ENCODE measurements at places on chromosomes 2 and 18.

DNA sequence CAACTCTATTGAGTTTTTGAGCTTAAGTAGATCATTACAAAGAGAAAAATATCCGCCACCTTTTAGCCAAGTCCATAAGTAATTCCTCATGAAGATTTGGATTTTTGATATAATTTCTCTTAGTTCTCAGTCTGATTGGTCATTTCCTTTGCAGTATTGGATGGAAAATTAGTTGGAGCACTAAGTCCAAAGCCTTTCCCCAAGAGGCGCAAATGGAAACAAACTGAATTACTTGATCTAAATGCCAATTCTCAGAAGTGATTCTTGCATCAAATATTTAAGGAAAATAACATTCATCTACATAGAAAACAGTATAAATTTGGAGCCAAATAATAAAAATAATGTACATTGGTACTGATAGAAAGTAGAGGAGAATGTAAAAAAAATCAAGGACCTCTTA is 115.6 kb downstream of the CACNB4 start:
- no peak for DNase-seq

- DNase-seq = no peak
Observed at GRCh38 chr2:16824472-16824871, 158.8 kb upstream of the CYRIA start.

GRCh38 chr2:11925295-11926066 is 179.0 kb downstream of the LPIN1 start:
- DNase-seq = no peak

GRCh38 chr2:121598087-121598486 is 51.2 kb downstream of the CLASP1 start:
- DNase-seq = no peak

GRCh38 chr2:41992671-41993434 is 55.0 kb upstream of the PKDCC start:
- no peak for DNase-seq

GRCh38 chr2:4549666-4550210 is 846.4 kb downstream of the DCDC2C start:
- DNase-seq = no peak

DNA sequence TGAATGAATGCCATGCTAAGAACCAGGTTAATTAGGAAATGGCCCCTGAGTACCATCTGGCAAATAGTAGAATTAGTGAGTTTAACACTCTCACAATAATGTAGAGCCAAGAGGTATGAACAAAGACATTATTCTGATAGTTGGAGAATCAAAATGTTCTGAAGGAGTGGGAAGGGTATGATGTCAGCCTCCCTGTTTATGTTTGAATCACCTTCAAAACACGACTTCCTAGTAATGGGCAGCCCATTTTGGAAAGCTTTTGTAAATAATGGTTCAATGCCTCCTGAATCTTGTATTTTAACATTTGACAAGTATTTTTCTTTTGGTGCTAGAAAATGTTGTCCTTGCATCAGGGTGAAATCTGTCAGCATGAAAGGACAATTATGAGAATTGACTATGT is 108.3 kb downstream of the DSEL start:
- no peak for DNase-seq

DNA sequence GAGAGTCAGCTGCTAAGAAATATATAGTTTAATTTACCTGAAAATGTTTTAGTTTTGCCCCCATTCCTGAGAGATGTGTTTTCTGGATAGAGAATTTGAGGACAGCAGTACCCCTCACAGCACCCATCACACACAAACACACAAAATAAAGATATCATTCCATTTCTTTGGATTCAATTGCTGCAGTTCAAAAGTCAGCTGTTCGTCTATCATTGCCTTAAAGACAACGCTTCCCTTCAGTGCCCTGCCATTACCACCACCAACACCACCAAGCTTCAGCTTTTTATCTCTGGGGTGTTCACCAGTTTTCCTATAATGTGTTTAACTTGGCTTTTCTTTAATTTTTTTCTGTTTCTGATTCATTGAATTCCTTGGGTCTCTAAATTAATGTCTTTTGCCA is 49.7 kb downstream of the RDH14 start:
- DNase-seq = no peak
